ENCODE measurements at places on chromosomes 5 and 9.

- DNase-seq = no peak
- no peaks in the 10 kb centered on the region for H3K27me3 ChIP-seq
- no peak overlapping the region for H3K27ac ChIP-seq
These were observed 96.0 kb upstream of the PRR16 start for GRCh38 chr5:120367896-120368634.

DNA sequence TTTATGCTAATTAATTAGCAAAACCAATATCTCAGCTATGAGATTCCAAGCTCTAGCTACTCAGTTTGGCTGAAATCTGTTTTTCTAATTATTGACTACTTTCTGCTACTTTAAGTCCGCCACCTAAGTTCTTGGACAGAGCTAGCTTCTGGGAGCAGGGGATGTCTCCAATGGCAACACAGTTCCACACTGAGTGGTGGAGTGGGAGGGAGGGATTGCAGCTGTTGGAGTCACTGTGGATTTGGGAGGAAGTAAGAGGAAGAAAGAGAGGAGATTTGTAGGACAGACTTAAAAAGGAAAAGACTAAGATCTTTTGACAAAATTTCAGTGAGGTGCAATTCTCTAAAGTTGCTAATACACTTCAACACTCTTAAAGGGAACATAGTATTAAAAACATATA lies 450.8 kb downstream of the NFIB start:
- H3K36me3 ChIP-seq = no peaks in the 10 kb centered on the region
- H3K27me3 ChIP-seq = no peaks in the 10 kb centered on the region
- H3K4me3 ChIP-seq = no peak overlapping the region
- no peak overlapping the region for H3K27ac ChIP-seq
- no peak for DNase-seq

DNA sequence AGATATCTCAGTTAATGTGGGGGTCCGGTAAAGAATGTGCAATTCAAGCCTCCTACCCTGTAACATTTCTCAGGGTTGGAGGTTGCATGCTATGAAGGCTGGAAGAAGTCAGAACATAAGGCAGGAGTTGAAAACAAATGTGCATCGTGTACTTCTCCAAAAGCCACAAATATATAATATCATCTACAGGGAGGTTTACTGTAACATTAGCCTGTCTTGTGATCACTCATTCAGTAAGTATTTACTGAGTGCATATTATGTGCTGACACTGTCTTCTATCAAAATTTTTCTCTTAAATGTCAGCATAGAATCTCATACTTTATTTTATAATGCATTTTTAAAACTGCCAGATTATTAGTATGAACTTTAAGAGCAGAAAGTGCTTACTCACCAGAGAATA lies 105.6 kb upstream of the ZNF366 start:
- no peak for DNase-seq
- H3K36me3 ChIP-seq = no peaks in the 10 kb centered on the region
- peaks cover 4% of the 10 kb centered on the region for H3K4me1 ChIP-seq

DNA sequence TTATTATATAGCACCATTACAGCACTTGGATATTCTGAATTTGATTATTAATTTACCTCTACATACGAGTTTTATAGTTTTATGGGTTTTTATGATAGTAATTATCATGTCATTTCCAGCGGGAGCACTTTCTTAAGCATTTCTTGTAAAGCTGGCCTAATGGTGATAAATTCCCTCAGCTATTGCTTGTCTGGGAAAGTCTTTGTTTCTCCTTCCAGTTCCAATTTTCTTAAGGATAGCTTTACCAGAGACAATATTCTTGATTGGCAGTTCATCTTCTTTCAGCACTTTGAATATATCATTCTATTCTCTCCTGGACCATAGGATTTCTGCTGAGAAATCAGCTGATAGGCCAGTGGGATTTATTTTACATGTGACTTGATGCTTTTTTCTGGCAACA lies 505.4 kb downstream of the TMEM232 start:
- no peaks in the 10 kb centered on the region for H3K36me3 ChIP-seq
- H3K27ac ChIP-seq = no peak overlapping the region
- DNase-seq = no peak
- no peaks in the 10 kb centered on the region for H3K27me3 ChIP-seq

GRCh38 chr5:6730807-6731206 lies 17.6 kb downstream of the TENT4A start:
- no peaks in the 10 kb centered on the region for H3K36me3 ChIP-seq
- DNase-seq = no peak
- peak overlapping the region; percentile 77 for H3K27ac ChIP-seq
- no peaks in the 10 kb centered on the region for H3K27me3 ChIP-seq
- no peak overlapping the region for H3K4me3 ChIP-seq
- peaks cover 68% of the 10 kb centered on the region for H3K4me1 ChIP-seq

- H3K27me3 ChIP-seq = no peaks in the 10 kb centered on the region
- no peak overlapping the region for H3K4me3 ChIP-seq
- no peak for DNase-seq
- H3K4me1 ChIP-seq = no peaks in the 10 kb centered on the region
These were observed 235.3 kb downstream of the CRB2 start for GRCh38 chr9:123591283-123591682.

DNA sequence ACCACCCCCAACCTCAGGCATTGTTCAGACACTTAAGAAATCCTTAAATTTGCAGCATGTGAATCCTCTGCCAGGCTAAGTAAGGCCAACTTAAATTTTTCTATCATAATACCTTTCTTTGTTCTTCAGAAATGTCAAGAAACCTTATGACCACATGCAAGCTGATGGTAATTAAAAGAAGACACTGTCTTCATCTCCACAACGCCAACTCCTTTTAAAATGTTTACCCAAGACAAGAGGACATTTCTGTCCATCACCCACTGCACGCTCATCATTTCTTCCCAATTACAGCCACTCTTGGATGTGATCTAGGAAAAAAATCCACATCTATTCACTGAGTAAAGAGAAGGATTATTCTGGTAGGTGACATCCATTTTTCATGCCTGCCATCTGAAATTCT lies 6.1 kb upstream of the IFNK start:
- H3K4me1 ChIP-seq = peaks cover 3% of the 10 kb centered on the region

DNA sequence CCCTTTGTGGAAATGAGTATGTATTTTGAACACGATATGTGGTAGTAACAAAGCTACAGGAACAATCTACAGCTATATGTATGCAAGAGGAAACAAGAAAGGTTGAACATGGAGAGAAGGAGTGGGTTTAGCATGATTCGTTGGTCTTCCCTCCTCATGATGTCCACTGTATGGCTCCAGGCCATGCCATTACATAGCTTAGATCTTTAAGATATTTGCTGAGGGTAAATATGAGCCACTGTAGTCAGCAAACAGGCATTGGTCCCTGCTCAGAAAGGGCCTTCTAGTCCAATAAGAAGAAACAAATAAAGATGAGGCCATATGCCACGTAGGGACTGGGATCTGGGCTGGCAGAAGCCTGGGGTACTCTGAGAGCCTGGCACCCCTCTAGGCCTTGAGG lies 543.2 kb upstream of the SGCD start:
- peaks cover 4% of the 10 kb centered on the region for H3K27me3 ChIP-seq
- H3K4me3 ChIP-seq = no peak overlapping the region
- no peak for DNase-seq

DNA sequence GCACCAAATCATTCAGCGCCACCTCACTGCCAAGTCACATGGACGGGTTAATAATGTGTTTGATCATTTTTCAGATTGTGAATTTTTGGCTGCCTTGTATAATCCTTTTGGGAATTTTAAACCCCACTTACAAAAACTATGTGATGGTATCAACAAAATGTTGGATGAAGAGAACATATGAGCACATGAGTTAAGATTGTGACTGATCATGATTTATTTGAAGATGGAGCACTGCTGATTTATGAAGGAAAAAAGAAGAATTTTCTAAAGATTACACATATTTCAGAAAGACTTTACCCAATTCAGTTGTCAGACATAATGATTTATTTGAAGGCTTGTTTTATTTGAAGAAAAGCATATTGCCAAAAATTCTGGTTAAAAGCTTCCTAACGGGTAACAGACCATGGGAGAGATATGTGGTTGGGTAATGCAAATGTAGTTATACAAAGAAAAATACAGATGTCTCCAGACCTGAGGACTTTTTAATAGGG lies 37.4 kb downstream of the TNFAIP8 start:
- H3K4me1 ChIP-seq = peaks cover 54% of the 10 kb centered on the region
- peak overlapping the region; percentile 81 for H3K27ac ChIP-seq
- DNase-seq = no peak
- no peak overlapping the region for H3K4me3 ChIP-seq
- H3K27me3 ChIP-seq = no peaks in the 10 kb centered on the region

- no peaks in the 10 kb centered on the region for H3K36me3 ChIP-seq
- H3K27ac ChIP-seq = no peak overlapping the region
- no peaks in the 10 kb centered on the region for H3K27me3 ChIP-seq
- no peak for DNase-seq
- no peak overlapping the region for H3K4me3 ChIP-seq
These were observed 306.9 kb upstream of the ADAMTS16 start for GRCh38 chr5:4833104-4833738.

- H3K27me3 ChIP-seq = peaks cover 66% of the 10 kb centered on the region
- H3K27ac ChIP-seq = no peak overlapping the region
- no peaks in the 10 kb centered on the region for H3K4me1 ChIP-seq
- no peak overlapping the region for H3K4me3 ChIP-seq
These were observed 20.4 kb downstream of the FAT2 start for GRCh38 chr5:151570512-151571269.

Measured in T-helper 17 cell (primary cell).